ENCODE measurements at places on chromosomes 2 and 18.

DNA sequence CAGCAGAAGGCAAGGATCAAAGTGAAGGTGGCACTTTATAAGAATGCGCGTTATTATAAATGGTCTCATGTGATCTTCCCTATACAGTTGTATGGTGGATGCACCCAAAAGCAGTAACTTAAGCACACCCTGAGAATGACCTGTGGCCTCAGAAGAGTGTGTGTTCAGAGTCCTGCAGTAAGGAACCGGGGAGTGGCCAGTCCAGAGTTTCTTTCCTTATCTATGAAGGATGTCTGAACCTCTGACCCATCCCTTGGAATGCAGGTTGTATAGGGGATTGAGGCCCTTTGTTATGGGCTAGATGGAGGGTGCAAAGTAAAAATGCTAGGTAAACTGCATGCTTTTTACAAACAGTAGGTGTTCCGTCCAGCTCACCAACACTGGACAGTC lies 43.6 kb upstream of the ANKRD44 start:
- DNase-seq = no peak

- DNase-seq = no peak
Measured at GRCh38 chr18:51350081-51350480, 152.6 kb upstream of the MEX3C start.

DNA sequence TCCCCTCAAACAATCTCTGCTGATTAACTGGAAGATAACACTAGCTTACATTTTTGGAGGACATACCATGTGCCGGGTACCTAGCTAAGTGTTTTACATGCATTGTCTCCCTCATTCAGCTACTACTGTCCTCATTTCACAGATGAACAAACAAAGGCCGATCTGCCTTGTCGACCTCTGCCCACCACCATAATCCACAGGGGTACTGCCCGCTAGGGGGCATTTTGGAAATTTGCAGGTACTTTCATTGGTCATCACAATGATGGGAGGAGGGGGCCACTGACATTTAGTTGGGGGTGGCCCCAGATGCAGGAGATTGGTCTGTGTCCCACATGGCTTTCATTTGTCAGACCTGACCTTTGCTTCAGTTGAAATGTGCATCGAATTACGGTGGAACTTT lies 3.9 kb upstream of the TMEM163 start:
- no peak for DNase-seq

DNA sequence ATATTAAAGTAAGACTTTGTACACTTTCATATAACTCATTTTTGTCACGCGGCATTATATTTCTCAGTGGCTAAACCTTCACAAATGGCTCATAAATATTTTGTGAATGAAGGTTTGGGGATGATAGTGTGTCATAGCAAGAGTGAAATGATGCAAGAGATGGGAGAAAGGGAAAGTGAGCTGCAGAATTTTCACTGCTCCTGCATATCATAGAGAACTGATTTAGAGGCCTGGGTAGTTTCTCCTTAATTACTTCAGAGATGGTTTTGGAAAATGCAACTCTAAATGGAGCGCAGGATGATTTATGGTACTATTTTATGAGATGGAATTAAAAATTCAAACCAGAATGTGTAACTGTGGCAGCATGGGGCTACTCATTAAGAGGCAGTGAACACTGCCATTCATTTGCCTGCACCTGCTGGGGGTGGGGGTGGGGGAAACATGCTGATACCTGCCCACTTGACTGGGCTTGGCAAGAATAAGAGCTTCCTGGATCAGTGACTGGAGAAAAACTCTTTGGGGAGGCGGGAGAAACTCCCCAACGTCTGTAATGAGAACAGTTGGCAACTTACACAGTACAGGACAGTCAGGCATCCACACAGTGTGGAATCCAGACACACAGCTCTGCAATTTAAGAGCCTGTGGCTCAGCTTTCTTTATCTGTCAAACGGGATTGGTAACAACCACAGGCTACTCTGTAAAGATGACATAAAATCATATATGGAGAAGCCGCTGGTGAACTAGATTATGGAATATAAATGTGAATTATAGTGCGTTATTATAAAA lies 941.9 kb downstream of the SLC4A3 start:
- DNase-seq = no peak

DNA sequence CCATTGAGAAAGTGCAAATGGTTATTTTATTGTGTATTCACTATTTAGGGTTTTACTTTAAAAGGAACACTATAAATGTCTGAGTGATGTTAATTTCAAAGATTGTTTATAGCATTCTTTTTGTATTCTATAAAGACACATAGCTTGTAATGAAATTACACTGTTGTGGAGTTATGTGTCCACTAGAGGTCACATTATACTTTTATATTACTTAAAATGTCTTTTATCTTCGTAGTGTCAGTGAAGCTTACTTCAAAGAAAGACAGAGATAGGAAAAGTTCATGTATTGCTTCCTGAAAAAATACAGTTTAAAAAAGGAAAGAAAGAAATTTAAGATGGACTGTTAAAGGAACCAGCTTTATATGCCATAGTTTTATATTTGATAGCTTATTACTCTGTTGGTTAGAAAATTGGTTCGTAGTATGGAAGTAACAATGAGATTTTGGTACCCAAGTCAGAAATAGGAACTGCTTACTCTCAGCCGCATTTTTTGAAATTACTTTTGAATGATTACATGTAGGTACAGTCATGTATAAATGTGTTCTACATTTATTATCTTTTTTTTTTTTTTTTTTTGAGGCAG lies 20.5 kb downstream of the APLF start:
- DNase-seq = peak; percentile 48

Measured in CD4-positive, alpha-beta T cell treated with Interleukin-10 for 1 hour (primary cell).